ENCODE measurements at places on chromosomes 11 and 22. TPM values are rescaled to one million over a fixed set of nuclear protein-coding genes. Genes with fewer than 3 reads are reported as not detected.

Gene PRAME
- total RNA-seq, result 1.3 TPM

Gene POU2AF2
- total RNA-seq, result not detected

Gene PATE4
- total RNA-seq, result not detected

Gene P2RY2
- total RNA-seq, result 15.0 TPM

Gene C11orf52
- 12.2 TPM for total RNA-seq

Gene RFPL1
- not detected for total RNA-seq

- H3K27me3 ChIP-seq, result no peaks in the 10 kb centered on the region
- H3K36me3 ChIP-seq, result no peaks in the 10 kb centered on the region
- H3K27ac ChIP-seq, result no peak overlapping the region
- peaks cover 4% of the 10 kb centered on the region for H3K4me1 ChIP-seq
Measured at GRCh38 chr11:42462558-42463310, 849.1 kb upstream of the API5 start.

GRCh38 chr11:132959693-132960092 is 572.6 kb downstream of the OPCML start:
- H3K4me1 ChIP-seq, result no peaks in the 10 kb centered on the region
- no peaks in the 10 kb centered on the region for H3K36me3 ChIP-seq
- no peaks in the 10 kb centered on the region for H3K27me3 ChIP-seq
- H3K27ac ChIP-seq, result no peak overlapping the region

- no peaks in the 10 kb centered on the region for H3K27me3 ChIP-seq
- no peaks in the 10 kb centered on the region for H3K4me1 ChIP-seq
- H3K27ac ChIP-seq, result no peak overlapping the region
- no peak for DNase-seq
- H3K36me3 ChIP-seq, result peaks cover 37% of the 10 kb centered on the region
- H3K4me3 ChIP-seq, result no peak overlapping the region
Measured at GRCh38 chr22:20402960-20403778, 9.2 kb downstream of the ZNF74 start.

GRCh38 chr22:25183949-25184619 is 15.6 kb upstream of the CRYBB3 start:
- peaks cover 13% of the 10 kb centered on the region for H3K4me1 ChIP-seq
- peaks cover 36% of the 10 kb centered on the region for H3K36me3 ChIP-seq
- H3K4me3 ChIP-seq, result no peak overlapping the region
- DNase-seq, result no peak
- H3K27me3 ChIP-seq, result no peaks in the 10 kb centered on the region

- no peak for DNase-seq
- H3K27ac ChIP-seq, result no peak overlapping the region
- H3K4me1 ChIP-seq, result peaks cover 35% of the 10 kb centered on the region
Measured at GRCh38 chr11:128552783-128553661, 34.3 kb downstream of the ETS1 start.

DNA sequence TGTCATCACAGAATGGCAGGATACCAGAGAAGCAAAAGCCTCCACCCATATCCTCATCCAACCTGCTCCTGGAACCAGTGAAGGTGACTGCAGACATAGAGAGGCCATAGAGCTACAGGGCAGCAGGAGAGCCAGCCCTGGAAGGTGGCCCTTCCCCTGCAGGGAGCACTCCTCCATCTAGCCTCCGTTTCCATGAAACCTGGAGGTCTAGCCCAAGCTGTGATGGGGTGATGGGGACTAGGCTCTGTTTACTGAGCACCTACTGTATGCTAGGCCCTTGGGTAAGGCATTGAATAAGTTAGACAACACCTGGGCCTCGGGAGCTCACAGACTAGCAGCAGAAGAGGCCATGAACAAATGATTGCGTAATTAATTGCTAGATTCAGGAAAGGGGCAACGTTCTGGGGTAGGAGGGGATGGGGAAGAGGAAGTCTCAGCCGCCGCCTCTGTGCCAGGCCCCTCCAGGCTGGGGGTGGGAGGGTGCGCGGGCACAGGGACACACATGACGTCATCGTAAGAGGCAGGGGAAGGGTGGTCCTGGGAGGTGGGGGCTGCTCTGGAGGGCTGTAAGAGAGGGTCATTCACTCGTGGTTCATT is 784 bp upstream of the SYNGR1 start:
- no peaks in the 10 kb centered on the region for H3K27me3 ChIP-seq
- H3K4me1 ChIP-seq, result peaks cover 12% of the 10 kb centered on the region
- peak overlapping the region; percentile 79 for H3K4me3 ChIP-seq
- H3K27ac ChIP-seq, result peak overlapping the region; percentile 77

GRCh38 chr11:91946397-91946951 is 278.1 kb upstream of the FAT3 start:
- H3K4me3 ChIP-seq, result no peak overlapping the region
- H3K36me3 ChIP-seq, result no peaks in the 10 kb centered on the region
- no peak overlapping the region for H3K27ac ChIP-seq
- H3K4me1 ChIP-seq, result no peaks in the 10 kb centered on the region
